Stimulated activated CD8-positive, alpha-beta memory T cell treated with anti-CD3 and anti-CD28 coated beads, Interleukin-7, amount 100 ng/mL, for 1 hour (primary cell): ENCODE measurements at places on chromosomes 3 and 15.

GRCh38 chr15:57253082-57253481, 123.2 kb upstream of the CGNL1 start:
- no peak for DNase-seq

DNA sequence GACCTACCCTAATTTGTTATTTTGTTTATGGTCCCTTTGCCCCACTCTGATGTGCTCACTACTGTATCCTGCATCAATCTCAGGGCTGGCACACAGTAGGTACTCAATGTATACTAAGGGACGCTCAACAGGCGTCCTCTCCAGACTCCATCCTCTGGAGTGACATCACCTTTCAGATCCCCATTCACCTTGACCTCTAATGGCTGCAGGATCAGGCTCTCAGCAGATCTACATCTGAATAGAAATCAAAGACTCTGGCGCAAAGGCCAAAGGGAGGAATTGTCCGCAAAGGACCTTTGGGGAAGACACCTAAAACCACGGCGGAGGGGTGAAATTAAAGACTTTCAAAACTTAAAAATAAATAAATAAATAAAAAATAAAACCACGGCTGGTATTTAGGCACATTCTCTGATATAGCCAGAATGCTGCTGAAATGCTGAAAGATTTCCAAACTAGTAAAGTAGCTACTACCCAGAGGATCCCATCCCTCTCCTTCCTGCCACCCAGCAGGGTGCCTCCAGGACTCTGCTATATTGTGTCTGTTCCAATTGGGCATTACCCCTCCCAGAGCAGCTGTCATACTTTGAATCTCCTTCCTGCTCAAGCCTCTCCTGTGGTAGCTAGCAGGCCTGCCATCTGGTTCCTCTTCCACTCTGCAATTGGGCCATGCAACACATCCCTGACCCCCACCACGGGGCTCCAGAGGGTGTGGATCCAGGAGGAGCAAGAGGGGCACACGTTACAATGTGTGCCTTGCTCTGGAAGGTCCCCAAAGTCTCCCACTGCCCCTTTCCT, 6.1 kb downstream of the SHF start:
- DNase-seq: no peak

GRCh38 chr3:37586280-37586679, 275.4 kb upstream of the CTDSPL start:
- no peak for DNase-seq

GRCh38 chr15:81400640-81401236, 26.7 kb upstream of the TMC3 start:
- DNase-seq: no peak

DNA sequence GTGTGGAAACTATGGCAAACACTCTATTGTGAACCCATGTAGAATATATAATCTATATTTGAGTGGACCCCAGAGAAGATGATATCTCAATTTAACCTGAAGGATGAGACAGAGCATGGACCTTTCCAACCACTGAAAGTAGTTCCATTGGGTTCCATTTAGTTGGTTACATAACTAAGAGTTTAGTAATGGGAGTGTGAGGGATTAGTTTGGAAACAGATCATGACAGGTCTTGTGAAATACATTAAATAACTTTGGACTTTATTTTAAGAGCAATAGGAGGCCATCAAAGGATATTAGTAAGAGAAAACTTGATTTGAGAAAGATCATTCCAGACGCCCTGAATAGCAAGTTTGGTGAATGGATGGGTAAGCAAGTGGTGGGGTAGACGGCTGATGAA, 487.2 kb upstream of the ROBO2 start:
- DNase-seq: no peak

DNA sequence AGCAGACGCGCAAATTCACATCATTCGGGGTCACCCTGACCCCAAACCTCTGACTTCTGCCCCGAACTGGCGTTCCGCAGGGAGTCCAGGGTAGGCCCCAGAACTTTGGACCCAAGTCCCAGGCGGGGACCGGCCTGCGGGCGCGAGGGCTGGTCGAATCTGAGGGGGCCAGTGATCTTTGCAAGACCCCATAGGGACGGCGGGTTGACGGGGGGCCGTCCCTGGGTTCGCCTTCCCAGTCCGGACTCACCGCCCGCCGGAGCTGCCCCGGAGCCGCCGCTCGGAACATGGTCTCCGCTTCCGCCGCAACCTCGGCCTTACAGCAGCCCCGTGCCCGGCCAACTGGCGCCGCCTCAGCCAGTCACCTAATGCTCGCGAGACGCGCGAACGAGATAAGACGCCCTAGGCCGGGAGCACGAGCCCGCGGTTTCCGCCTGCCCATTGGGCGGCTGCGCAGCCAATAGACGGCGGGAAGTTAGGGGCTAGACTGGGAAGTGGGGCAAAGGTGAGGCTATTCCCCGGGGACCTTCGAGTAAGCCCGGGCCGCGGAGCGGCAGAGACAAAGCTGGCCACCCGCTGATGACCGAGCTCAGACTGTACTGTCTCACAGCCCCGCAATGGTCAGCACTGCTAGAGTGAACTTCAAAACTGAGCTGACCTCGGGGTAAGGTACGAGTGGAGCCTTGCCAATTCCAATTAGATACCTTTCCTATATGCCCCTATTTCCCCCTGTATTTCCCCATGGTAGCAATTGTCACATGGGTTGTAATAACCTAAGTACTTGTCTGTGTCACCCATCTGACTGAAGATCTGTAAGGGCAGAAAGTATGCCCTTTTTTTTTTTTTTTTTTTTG, at the start of gene ETFA:
TSS of gene ETFA (minus strand) at position 370 of the 854 bp plus-strand sequence. CDS start at position 289, 81 bp downstream.
- peak; percentile 82 for DNase-seq

DNA sequence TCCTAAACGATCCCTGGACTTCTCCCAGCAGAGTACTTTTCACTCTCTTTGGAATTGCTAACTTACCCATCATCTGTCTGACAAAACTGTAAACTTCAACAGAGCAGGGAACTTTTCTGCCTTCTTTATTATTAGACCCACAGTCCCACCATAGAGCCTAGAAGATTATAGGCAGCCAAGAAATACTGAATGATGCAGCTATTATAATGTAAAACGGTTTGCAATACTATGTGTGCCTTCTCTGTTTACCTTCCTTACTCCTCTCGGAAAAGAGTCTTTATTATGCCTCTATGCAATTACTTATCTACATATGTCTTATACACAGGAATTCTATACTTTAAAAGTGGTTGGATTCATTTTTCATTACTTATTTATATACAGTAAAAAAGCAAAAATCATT, 36.0 kb downstream of the SHQ1 start:
- DNase-seq: no peak

- DNase-seq: no peak
Measured at GRCh38 chr3:76402926-76403325, 617.6 kb upstream of the ZNF717 start.

DNA sequence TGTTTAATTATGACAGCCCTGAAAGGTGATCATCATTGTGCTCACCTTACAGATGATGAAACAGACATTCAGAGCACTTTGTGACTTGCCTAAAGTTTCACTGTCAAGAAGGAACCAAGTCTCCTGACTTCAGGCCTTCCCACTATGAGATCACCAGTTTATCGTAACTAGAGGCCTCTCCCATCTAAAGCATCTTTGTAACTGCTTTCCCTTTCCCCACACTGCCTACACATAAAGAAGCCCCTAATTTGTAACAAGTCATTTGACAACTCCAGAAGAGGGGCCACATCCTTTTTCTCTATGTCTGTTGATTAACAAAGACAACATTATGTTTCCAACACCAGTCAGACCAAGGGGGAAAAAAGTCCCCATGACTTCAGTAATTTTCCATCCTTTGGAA, 1.1 kb downstream of the KLHL6 start:
- no peak for DNase-seq

GRCh38 chr3:161977063-161977462, 480.5 kb downstream of the OTOL1 start:
- DNase-seq: no peak
